ENCODE measurements at places on chromosomes 13 and 19.

- DNase-seq = no peak
Measured at GRCh38 chr19:10344780-10345179, 5.4 kb upstream of the ICAM3 start.

- no peak for DNase-seq
Measured at GRCh38 chr19:5200844-5201243, 139.8 kb downstream of the PTPRS start.

GRCh38 chr19:7762719-7763293 lies at the start of gene CLEC4M:
TSS of gene CLEC4M (plus strand) at chr19:7763243. CDS start at chr19:7763267, 24 bp downstream.
- DNase-seq = no peak

GRCh38 chr19:47406711-47407416 lies 12.5 kb downstream of the MEIS3 start:
- DNase-seq = no peak

DNA sequence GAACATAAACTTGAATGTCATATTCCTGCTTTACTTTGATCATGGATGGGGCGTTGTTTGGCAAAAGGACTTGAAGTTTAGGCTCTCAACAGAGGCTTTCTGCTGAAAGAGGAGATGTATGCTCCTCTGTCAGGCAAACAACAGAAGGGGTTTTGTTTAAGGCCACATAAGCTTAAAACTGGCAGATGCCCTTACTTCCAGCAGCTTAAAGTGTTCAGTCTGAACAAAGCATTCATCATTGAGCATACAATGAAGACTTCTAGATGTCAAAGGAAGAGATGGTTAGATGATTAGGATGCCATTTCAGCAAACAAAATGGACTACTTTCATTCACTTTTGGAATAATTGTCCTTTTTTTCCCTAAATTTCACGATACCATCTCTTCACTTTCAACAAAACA lies 484.5 kb downstream of the SLITRK6 start:
- no peak for DNase-seq

GRCh38 chr19:2731181-2731995 lies 8.4 kb downstream of the SLC39A3 start:
- no peak for DNase-seq

DNA sequence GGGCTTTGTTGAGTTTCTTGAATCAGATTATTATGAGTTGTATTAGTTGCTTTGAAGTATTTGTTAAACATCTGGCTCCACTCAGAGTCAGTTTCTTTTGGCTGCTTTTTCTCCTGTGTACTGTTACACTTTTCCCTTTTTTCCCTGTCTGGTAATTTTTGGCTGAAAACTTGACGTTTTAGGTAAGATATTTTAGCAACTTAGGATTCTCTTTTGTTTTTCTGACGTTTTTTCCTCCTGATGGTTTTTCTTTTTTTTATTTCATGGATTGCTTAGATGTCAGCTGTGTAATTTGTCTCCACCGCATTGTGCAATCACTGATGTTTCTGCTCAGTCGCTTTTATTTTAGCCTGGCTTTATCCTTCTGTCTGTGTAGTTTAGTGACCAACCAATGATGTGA lies 20.7 kb downstream of the RFC3 start:
- no peak for DNase-seq

All from OCI-LY7 (cell line).